Stimulated activated CD8-positive, alpha-beta memory T cell treated with anti-CD3 and anti-CD28 coated beads, Interleukin-15, amount 100 ng/mL, for 4 hours (primary cell): ENCODE measurements at places on chromosomes 2 and 18.

GRCh38 chr2:159851941-159852340, 53.9 kb upstream of the CD302 start:
- no peak for DNase-seq

DNA sequence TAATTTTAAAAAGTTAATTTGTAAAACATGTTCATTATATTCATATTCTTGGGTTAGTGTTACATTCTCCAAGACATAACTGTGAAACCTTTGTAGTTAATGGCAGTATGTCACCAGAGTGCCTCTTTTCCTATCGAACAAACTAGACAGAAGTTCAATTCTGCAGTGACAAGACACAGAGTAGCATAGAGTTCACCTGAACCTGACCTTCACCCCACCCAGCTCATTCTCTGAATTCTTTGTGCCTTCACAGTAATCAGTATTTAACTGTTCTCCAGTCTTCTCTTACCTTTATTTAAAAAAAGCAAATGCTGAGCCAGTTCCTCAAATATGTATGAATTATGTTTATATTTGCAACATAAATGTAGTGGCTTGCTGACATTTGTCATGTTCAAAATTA, 52.9 kb upstream of the CHMP1B start:
- DNase-seq, result no peak

- no peak for DNase-seq
Measured at GRCh38 chr2:226838722-226839121, 2.9 kb downstream of the RHBDD1 start.

- no peak for DNase-seq
Measured at GRCh38 chr18:11587432-11587831, 22.0 kb upstream of the SLC35G4 start.

GRCh38 chr2:113136828-113137775, 9.7 kb downstream of the IL1RN start:
- no peak for DNase-seq

- DNase-seq, result no peak
Measured at GRCh38 chr2:47010176-47010575, 94.6 kb upstream of the MCFD2 start.

DNA sequence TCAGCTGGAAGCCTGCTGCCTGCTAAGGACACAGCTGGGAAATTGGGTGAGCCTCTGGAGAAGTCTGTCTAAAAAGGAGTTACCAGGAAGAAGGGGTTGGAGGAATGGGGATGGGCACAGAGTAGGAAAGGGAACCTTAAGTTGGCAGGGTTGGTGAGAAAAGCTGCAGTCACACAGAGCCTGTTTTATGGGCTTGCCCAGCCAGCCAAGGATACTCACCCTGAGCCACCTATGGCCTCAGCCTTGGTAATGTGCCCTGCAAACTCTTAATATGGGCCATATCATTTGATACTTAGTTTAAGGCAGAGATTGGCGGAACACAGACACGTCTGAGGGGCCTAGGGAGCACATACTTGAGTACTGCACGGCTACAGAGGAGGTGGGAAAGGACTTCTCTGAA, 418.3 kb upstream of the RAB12 start:
- DNase-seq, result no peak

- no peak for DNase-seq
Measured at GRCh38 chr2:22124003-22124402, 1000.2 kb downstream of the TDRD15 start.

DNA sequence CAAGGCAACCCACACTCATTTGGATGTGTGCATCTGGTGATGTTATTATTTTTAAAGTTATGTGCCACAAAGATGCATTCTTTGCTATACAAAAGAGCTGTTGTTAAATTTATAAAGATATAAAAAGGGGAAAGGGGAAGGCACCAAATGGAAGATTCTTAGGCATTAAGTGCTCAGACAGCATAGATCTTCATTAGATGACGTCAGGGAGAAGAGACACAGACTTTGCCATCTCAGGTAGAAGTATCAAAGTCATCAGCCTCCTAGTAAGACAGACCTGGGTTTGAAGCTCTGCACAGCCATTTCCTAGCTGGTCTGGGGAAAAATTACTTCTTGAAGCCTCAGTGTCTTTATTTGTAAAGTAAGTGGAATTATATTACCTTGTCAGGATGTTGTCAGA, 1.2 kb upstream of the CLUL1 start:
- no peak for DNase-seq

DNA sequence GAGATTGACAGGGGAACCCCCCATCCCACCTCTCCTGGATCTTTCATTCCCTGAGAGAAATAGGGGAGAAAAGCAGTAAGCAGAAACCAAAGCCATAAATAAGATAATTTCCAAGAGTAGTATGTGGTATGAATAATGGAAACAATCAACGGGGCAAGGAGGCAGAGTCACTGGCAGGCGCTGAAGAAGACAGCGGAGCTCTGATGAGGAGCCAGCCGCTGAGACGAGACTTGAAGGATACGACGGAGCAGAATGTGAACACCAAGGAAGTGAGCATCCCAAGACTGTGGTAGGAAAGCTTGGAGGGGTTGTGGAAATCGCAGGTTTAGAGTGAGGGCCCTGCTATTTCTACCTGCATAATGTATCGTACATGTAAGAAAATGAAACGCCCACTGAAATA, 93.6 kb upstream of the CBLN2 start:
- no peak for DNase-seq

DNA sequence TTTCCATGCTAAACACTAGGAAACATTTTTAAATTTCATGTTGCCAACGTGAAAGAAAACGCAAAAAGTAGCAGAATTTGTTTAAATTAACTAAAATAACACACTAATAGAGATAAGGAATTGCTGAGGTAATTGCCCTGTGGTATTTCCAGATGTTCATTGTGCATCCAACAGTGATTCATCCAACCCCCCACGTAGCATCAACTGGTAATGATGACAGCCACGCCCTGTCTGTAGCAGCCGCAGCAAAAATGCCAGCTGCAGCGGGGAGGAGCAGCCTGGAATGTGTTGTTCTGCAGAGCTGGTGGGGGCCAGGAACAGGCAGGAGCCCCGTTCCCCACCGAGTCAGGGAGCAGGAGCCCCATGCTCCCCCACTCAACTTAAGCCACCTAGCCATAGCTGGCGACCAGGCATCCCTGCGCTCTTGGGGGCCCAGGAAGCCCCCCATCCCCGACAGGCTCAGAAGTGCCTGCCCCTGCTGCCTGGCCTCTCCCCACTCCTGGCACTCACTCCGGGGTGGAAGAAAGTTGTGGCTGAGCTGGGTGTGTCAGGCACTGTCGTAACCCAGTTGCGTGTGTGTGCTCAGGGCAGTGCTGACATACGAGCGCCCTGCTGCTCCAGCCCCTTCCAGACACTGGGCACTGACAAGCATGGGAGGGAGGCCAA, 695.1 kb upstream of the ACVR2A start:
- DNase-seq, result no peak

DNA sequence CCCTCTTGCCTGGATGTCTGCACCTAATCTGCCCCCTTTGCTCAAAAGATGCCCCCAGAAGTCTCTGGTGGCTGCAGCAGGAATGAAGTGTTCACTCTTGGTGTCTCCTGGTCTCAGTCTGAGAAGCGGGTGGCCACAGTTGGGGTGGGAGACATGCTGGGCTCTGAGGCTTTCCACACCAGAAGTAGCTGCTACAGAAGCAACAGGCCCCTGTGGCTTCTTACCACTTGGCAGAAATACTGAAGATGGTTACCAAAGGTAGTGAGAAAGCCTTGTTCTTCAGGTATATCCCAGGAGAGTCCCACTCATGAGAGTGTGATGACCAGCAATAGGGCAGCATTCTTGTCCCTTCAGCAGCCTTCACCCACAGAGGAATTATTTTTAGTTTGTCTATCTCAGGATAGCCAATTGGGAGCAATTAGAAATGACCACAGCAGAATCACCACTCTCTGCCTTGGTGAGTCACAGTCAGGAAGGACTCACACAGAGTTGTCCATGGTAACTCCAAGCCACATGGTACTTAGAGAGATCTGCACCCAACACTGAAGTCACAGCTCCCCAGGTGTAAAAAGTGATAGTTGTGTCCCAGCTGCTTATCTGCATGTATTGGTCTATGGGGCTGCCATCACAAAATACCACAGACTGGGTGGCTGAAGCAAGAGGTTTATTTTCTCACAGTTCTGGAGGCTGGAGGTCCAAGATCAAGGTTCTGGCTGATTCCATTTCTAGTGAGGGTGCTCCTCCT, 169.8 kb upstream of the ID2 start:
- no peak for DNase-seq

DNA sequence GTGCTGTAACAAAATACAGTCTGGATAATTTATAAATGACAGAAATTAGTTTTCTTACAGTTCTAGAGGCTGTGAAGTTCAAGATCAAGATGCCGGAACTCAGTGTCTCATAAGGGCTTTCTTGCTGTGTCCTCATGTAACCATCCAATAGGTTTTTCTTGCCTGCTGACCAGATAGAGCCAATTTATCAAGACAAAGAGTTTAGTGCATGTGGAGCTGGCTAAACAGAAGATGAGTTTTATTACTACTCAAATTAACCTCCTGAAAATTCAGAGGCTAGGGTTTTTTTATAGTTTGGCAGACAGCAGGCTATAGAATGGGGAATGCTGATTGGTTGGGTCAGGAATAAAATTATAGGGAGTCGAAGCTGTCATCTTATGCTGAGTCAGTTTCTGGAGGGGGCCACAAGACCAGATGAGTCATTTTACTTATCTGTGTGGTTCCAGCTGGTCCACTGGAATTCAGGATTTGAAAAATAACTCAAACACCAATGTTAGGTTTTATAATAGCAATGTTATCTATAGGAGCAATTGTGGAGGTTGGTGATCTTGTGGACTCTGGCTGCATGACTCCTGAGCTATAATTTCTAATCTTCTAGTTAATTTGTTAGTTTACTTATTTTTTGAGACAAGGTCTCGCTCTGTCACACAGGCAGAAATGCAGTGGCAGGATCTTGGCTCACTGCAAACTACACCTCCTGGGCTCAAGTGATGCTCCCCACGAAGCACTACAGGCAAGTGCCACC, 3.2 kb upstream of the PDK1 start:
- no peak for DNase-seq

DNA sequence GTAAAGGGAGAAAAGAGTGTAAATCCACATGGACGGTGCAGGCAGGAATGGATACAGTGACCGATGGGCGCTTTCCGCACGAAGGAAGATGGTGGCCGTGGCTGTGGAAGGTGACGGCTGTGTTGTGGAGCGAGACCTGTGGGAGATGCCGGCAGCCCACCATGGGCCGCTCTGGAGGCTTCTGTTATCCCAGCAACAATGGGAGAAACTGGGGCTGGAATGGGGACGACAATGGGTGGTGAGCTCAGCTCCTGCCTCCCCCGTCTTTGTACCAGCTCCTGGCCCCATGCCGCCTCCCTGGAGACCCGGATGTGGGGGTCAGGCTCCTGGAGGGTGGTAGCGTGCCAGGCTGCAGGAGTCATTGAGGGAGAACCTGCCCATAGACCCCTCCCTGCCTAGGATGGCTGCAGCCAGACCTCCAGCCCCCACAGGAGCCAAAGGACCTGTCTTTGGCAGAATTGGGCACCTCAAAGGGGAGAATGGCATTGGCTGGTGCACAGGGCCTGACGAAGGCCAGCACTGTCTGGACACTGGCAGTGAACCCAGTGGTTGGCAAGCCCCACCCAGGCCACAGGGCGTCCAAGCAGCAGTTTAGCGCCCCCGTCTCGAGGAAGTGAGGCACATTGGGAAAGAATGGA, 72.6 kb downstream of the SLC66A2 start:
- DNase-seq, result no peak

DNA sequence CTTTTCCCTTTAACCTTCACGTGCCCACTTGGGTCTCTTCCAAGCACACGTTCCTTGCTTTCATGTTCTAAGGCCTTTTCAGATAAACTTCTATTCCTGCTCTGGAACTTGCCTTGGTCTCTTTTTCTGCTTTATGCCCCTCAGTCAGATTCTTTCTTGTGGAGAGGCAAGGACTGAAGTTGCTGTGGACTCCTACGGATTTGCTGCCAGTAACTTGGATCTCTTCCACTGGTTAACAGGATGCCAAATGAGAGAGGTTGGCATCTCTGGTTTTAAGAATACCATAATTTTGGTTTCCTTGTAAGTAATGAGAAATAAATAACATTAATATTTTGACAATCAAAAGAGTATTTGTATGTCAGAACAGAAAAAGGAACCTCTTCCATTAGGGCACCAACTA, 33.0 kb downstream of the COMMD1 start:
- DNase-seq, result no peak

GRCh38 chr2:74317701-74318100, 25.5 kb downstream of the SLC4A5 start:
- DNase-seq, result no peak

DNA sequence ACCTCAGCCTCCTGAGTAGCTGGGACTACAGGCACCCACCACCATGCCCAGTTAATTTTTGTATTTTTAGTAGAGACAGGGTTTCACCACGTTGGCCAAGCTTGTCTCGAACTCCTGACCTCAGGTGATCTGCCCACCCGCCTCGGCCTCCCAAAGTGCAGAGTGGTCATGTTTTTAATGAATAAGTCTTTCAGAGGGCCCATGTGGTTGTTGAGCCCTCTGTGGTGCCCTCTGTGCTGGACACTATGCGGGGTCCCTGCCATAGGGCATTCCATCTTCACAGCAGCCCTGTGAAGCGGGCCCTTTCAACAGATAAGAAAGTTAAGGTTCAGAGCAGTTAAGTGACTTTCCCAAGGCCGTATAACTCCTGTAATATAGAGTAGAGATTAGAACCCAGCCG, 25.9 kb downstream of the MYO7B start:
- DNase-seq, result no peak

DNA sequence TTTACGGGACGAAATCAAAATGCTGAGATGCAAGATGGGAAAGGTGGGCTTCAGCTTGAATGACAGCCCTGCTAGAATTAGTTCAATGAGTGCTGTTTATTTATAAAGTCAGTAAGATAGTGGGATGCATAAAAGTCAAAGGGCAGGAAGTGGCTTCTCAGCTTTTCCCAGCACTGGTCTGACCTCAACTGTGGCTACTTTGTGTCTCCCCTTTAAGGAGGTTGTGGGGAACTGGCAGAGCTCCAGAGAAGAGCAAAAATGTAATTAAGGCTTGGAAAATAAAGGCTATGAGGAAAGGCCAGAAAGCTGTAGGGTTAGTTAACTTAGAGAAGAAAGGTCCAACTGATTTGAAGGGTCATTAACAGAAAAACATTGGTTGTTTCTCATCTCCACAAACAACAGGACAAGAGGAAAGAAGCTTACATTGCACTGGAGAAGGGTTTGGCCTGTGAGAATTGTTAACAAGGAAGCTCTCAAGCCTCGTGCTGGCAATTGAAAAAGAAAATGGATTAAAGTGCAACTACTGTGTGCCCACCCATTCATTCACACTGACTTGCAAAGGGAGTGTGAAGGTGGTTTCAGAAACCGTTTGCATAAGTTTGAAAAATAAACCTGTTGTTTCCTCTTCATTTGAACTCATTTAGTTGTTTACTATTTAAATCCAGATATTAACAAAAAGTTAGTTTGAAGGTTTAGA, 68.8 kb upstream of the CD28 start:
- DNase-seq, result no peak

DNA sequence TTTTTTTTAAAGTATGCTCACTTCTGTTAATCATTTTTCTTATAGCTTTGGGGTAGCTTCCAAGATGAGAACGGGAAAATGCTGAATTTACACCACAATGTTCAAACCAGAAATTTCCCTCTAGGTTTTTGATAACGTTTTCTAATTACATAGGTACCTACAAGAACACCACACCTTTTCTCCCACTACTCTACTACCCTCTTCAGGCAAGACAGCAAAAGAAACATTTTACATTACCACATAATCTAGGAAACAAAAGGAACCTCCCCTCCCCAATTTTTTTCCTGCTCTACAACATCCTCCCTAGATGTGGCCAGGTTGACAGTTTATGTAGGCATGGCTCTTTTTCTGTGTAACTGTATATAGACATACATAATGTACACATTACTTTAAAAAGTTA, 32.4 kb downstream of the NDUFAF7 start:
- no peak for DNase-seq

GRCh38 chr2:85810371-85811179, 56.8 kb downstream of the ATOH8 start:
- DNase-seq, result no peak

- DNase-seq, result no peak
Measured at GRCh38 chr18:56723068-56723467, 71.9 kb downstream of the WDR7 start.
